ENCODE measurements at places on chromosomes 5 and 9.

DNA sequence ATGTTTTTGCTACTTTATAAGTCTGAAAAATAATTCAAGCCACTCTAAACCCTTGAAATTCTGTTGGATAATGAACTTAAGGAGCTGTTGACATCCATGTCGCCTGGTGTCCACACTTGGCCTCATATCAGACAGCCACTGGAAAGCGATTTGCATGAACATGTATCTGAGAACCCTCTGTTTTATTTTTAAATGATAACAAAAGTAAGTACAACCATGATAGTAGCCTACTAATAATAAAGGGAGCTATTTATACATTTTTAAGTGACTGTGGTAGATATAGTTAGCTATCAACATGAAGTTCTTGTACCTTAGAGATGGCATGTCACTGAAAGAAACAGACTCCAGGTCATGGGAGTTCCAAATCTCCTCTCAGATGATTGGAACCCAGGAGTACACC is 53.3 kb downstream of the PLCXD3 start:
- no peak for DNase-seq

- no peak for DNase-seq
Measured at GRCh38 chr5:179118338-179118737, 58.2 kb downstream of the ZNF354C start.

DNA sequence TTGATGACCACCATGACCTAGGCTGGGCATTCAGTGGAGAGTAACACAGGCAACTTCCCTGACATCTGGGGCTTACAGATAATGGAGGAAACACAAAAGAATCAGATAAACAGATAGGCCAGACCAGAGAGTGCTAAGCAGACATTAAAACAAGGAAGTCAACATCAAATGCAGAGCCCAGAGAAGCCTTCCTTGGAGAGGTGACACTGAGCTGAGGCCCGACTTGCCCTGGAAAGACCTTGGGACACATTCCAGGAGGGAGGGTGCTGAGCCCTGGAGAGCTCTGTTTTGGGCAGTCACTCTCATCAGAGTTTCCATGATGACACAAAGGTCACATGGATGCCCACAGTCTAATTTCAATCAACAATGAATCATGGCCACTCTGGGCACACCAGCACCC is 31.9 kb upstream of the C5orf58 start:
- no peak for DNase-seq

GRCh38 chr9:134863941-134864820 is 16.4 kb upstream of the FCN2 start:
- DNase-seq: no peak

GRCh38 chr5:93191035-93191817 is 389.8 kb downstream of the NR2F1-AS1 start:
- DNase-seq: no peak

- DNase-seq: no peak
Measured at GRCh38 chr5:123756816-123757215, 244.8 kb downstream of the CSNK1G3 start.

DNA sequence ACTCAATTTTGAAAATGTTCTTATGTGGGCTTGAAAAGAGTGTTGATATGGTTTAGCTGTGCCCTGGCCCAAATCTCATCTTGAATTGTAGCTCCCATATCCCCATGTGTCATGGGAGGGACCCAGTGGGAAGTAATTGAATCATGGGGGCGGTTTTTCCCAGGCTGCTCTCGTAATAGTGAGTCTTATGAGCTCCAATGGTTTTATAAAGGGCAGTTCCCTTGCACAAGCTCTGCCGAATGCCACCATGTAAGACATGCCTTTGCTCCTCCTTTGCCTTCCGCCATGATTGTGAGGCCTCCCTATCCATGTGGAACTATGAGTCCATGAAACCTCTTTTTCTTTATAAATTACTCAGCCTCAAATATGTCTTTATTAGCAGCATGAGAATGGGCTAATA is 71.0 kb downstream of the USP20 start:
- no peak for DNase-seq

- DNase-seq: peak; percentile 54
Measured at GRCh38 chr9:127586537-127586936, 25.5 kb upstream of the STXBP1 start.

- no peak for DNase-seq
Measured at GRCh38 chr9:118306801-118307200, 602.6 kb downstream of the TLR4 start.

GRCh38 chr5:101473483-101473882 is 570.4 kb upstream of the ST8SIA4 start:
- no peak for DNase-seq

GRCh38 chr9:13431222-13431536 is 151.7 kb upstream of the MPDZ start:
- no peak for DNase-seq

DNA sequence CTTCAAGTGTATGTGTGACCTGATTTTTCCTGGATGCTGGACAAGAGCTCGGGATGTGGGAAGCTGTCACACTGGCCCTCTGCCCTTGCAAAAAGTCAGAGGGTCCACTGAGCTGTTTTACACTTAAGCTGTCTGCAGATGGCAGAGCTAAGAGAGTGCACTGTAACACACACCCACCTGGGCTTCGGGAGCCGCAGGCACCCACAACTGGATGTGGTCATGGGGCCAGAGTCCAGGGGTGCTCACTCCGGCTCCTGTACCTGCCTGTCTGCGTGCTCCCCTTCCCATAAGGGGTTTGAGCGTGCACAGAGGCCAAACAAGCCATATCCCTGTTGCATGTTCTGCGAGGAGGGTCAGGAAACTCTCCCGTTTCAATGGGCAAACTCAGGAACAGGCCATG is 82.5 kb downstream of the LRRC70 start:
- no peak for DNase-seq

DNA sequence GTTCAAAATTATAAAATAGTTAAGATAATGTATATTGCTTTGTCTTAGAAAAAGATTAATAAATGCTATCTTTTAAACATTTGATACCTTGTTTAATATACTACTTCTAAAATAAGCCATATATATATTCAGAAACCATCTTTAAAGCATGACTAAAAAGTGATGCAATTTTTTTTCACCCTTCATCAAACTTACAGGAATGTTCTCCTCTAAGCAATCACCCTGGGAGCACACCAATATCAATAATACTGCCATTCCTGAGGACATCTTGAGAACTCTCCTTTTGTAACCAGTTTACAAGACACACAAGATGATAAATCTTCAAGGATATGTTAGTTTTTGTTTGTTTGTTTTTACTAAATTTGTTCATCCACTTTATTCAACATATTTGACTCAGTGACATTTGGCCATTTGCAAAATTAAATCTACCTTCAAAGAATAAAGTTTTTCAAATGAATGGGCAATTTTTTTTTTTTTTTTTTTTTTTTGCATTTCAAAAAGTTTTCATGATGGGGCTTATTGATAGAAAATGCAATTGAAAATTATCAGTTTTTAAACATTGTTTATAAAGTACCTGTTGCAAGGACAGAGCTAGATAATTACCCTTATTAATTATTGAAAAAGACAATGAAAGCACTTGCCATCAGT is 17.2 kb downstream of the FOXD1 start:
- no peak for DNase-seq

GRCh38 chr5:120479066-120479465 is 15.0 kb downstream of the PRR16 start:
- no peak for DNase-seq

DNA sequence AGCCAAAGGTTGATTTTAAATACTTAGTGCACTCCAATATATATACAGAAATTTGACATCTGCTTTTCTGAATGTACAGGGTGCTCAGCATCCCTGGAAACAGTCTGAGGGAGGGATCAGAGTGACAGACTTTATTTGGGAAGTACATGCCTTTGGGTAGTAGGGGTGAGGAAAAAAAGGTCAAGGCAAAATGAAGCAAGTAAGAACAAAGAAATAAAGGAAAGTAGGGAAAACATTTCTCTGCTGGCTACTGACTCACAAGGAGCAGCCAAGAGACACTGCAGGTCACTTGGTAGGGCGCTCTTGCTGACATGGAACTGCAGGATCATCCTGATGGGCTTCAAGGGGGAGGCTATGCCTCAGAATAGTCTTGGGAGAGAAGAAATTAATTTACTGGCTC is 380.9 kb downstream of the RAB3C start:
- no peak for DNase-seq

DNA sequence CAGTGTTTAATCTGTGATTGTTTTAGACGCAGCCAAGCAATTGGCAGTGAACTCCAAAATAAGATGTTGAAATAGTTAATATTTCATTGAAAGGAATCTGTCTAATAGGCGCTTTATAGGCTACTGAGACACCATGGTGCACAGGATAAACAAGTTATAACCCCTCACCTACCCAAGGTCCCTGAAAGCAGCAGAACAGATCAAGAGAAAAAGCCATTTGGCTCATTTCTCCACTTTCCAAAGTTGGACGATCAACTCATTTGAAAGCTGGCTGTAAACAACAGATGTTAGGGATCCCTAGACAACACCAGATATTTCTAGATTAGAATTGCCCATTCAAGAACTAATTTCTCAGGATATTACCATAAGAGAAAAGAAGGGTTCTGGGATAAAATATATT is 4.9 kb downstream of the PUM3 start:
- DNase-seq: no peak

DNA sequence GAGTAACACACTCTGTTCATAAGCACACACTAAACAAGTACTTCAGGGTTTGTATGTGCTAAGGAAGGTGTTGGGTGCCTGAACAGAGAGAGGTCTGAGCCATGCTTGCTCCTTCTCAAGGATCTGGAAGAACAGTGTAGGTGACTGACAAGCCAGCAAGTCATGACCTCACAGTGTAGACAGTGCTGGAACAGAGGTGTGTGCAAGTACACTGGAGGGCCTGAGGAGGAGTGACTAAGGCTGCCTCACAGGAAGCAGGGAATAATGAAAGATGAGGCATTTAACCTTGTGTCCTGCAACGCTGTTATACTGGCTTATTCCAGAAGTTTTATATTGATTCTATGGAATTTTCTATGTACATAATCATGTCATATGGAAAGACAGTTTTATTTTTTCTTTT is 83.9 kb downstream of the TMEM174 start:
- DNase-seq: no peak

DNA sequence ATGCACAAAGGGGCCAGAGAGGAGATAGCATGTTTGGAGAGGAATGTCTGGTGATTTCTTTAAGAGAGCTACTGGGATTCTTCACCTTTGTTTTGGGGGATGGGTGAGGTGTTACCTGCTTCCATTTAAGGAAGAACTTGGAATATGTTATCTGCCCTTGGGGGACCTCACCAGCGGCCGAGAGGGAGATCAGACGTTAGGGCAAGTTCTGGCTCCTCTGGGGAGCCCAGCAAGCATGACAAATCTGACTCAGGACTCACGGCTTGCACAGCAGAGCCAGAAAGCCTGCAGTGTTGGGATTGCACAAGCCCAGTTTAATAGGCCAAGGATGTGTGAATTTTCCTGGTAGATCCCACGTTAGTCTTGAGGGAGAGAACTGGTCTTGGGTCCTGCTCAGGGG is 40.3 kb downstream of the SLC28A3 start:
- DNase-seq: no peak

DNA sequence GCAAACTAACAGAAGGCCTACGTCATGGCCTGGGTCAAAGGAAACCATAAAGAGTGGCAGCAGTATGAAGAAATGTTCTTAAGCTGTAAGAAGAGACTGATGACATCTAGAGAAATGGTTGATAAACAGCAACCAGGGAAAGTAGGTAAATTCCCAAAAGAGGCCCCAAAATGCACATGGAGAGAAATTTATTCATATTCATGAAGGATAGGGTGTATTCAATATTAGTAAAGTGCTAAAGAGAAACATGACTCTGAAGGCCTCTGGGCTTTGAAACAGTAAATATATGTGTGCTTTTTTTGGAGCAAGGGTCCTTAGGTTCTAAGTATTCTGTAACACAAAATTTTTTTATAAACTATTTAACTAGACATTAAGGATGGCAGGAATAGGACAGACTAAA is 149.7 kb upstream of the GRIA1 start:
- DNase-seq: no peak

DNA sequence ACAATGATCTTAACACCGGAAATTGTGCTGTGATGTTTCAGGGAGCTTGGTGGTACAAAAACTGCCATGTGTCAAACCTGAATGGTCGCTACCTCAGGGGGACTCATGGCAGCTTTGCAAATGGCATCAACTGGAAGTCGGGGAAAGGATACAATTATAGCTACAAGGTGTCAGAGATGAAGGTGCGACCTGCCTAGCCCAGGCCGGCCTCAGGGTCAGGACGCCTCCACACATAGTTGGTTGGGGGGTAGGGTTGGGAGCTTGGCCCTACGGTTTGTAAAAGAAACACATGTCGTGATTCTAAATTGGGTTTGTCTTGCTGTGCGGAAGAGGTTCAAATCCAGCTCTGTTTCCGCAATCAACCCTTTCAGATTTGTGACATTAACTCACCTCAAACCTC is 6.6 kb downstream of the FCN2 start:
- DNase-seq: no peak

- no peak for DNase-seq
Measured at GRCh38 chr9:81680006-81680405, 9.3 kb downstream of the TLE1 start.

GRCh38 chr9:113187929-113188595 is 33.0 kb downstream of the FKBP15 start:
- no peak for DNase-seq

GRCh38 chr5:103411711-103412110 is 150.9 kb downstream of the NUDT12 start:
- DNase-seq: no peak

DNA sequence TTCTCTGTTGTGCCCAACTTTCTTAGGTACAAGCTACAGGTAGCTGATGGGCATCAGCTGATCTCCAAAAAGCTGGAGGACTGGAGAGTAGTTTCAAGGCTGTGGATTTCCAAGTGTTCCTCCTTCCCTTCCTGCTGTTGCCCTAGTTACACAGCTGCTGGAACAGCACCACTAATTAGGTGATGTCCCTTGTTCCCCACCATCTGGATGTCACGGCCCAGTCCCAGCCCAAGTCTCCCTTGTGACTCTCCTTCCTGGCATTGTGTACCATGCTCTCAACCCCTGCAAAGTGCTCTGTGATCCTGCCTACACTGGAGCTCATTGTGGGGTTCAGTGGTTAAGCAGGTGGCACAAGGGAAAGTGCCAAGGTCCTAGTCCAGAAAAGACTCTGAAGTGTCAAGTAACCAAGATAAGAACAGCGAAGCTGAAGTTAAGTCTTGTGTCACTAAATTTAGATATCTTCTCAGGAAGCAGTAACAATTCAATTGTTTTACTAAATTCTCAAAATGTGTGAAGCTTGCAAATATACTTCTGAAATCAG is 604.5 kb downstream of the ISL1 start:
- no peak for DNase-seq

- no peak for DNase-seq
Measured at GRCh38 chr5:32505756-32506155, 61.2 kb upstream of the ZFR start.

- no peak for DNase-seq
Measured at GRCh38 chr5:179803651-179804554, 2.8 kb downstream of the MGAT4B start.

GRCh38 chr5:76385540-76385939 is 17.5 kb upstream of the IQGAP2 start:
- no peak for DNase-seq
